ENCODE measurements at places on chromosomes 6 and 20. TPM values are rescaled to one million over a fixed set of nuclear protein-coding genes. Genes with fewer than 3 reads are reported as not detected.

HRH3 gene
- not detected for total RNA-seq

KIF25 gene
- 0.96 TPM for total RNA-seq

DEF6 gene
- total RNA-seq, result 17.4 TPM

RSPH4A gene
- 0.72 TPM for total RNA-seq

TFAP2A gene
- 1.9 TPM for total RNA-seq

MCM9 gene
- 19.5 TPM for total RNA-seq

SERINC1 gene
- 246 TPM for total RNA-seq

- H3K4me1 ChIP-seq, result peaks cover 30% of the 10 kb centered on the region
- peaks cover 8% of the 10 kb centered on the region for H3K36me3 ChIP-seq
These were observed 694 bp downstream of the SLC17A9 start for GRCh38 chr20:62952968-62953838.

DNA sequence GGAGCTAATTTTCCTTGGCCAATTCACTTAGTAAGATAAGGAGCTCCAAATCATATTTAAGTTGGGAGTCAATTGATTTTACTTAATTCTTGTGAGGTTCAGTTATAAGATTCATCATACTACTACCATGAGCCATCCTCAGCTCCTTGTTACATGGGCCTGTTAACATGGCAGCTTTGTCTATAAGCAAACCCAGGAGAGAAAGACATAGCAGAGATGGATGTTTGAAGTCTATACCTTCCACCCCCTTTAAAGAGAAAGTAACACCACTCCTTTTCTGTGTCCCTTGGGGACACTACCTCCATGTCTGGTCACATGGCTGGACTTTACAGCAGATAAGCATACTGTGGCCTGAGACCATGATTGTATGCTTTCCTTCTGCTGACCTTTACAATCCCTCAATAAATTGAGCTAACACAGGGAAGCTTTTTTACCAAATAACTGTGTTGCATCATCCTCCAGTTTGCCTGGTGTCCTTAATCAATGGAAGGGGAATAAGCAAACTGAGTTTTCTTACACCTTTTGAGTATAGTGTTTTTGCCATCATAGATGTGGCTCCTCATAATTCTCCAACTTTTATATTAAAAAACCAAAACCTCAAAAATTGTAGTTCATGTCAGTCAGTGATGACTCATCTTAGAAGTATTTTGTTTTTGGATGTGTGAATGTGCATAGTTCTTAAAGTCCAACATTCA is 9.8 kb upstream of the ZNFX1 start:
- no peaks in the 10 kb centered on the region for H3K27me3 ChIP-seq
- H3K36me3 ChIP-seq, result peaks cover 92% of the 10 kb centered on the region
- H3K27ac ChIP-seq, result no peak overlapping the region
- DNase-seq, result no peak
- peaks cover 1% of the 10 kb centered on the region for H3K4me1 ChIP-seq

DNA sequence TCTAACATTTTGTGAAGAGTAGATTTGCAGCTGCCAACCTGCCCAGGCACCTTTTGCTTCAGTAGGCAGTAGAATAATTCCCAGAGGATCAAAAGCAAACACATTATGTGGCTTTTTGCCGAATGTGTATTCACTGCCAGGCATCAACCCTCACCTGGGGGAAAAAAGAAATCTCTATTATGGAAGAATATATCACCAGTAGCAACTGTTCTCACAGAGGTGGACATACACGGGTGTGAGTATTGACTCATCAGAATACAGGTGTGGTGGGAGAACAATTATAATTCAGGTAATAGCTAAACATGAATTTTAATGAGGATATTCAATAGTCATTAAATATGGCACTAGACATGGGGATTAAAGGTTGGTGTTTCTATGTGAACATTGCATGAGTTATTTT is 910.7 kb downstream of the TFAP2A start:
- no peaks in the 10 kb centered on the region for H3K36me3 ChIP-seq
- no peak overlapping the region for H3K4me3 ChIP-seq
- DNase-seq, result no peak
- H3K4me1 ChIP-seq, result no peaks in the 10 kb centered on the region

DNA sequence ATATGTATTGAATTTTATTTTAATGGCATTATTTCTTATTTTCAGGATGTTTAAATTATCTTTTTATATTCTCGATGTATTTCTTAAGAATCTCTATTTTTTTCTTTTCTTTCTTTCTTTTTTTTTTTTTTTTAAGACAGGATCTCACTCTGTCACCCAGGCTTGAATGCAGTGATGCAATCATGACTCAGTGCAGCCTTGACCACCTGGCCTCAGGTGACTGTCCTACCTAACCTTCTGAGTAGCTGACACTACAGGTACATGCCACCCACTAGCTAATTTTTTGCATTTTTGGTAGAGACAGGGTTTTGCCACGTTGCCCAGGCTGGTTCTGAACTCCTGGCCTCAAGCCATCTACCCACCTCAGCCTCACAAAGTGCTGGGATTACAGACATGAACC is 143.8 kb upstream of the LAMA2 start:
- no peak overlapping the region for H3K4me3 ChIP-seq
- no peak for DNase-seq
- H3K36me3 ChIP-seq, result no peaks in the 10 kb centered on the region
- H3K4me1 ChIP-seq, result no peaks in the 10 kb centered on the region
- no peaks in the 10 kb centered on the region for H3K27me3 ChIP-seq

- DNase-seq, result no peak
- no peak overlapping the region for H3K27ac ChIP-seq
- H3K4me3 ChIP-seq, result no peak overlapping the region
These were observed 27.4 kb upstream of the BMP5 start for GRCh38 chr6:55902796-55903195.

DNA sequence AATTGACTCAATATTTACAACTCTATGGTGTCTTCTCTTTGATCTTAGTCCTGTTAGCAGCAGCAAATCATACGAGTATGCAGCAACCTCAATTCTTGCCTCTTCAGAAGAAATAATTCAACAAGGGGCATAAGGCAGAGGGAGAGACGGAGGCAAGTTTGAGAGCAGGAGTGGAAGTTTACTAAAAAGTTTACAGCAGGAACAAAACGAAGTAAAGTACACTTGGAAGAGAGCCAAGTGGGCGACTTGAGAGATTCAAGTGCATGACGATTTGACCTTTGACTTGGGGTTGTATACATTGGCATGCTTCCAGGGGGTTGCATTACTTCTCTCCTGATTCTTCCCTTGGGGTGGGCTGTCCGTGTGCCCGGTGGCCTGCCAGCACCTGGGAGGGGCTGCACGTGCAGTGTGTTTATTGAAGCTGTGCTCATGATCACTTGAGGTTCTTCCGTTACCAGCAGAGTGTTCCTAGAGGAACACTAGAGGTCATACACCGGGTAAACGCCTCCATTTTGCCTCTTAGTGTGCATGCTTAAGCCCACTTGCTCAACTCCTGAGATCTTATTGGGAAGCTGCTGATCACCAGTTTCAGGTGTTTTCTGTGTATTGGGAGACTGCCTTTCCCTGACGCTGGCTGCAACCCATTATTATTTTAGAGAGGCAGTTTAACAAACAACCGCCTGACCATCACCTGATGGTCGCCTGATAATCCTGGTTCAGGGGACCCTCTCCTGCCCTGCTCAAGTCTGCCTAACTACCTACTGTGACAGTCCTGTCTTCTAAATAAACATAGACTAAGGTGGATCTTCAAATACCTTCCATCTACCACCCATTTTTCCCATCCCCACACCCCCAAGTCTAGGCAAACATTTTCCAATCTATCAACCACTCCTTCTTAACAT is 172.4 kb upstream of the MYLIP start:
- no peaks in the 10 kb centered on the region for H3K36me3 ChIP-seq
- peaks cover 27% of the 10 kb centered on the region for H3K4me1 ChIP-seq
- no peak overlapping the region for H3K4me3 ChIP-seq

DNA sequence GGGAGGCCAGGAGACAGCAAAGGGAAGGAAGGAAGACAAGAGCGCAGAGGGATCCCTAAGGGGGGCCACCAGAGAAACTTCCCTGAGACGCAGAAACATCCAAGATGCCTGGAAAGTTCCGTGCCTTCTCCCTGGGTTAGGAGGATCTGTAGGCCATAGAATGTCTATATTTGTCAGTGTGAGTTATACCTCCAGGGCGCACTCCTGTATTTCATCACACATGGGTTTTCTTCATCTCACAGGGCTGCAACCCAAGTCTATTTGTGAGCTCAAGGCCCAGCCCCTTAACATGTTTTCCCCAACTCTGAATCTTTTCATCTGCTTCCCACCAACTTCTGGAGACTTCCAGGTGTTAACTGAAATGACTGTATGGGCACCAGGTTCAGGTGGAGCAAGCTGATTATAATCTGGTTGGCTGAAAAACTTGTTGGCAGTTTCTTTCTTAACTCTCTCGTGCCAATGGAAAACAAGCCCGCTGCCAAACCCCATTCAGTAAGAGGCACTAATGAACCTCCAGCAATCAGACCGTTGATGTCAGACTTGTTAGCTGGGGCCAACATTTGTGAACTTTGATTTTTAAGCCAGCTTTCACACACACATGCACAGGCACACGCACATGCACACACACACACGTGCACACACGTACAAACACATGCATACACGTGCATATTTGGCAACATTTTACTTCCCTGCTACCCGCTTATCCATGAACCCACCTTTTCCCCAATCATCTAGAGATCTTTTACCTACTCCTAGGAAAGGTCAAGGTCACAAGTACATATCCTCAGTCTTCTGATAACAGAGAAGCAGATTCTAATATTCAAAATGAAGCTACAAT is 247.5 kb upstream of the GMDS start:
- no peak for DNase-seq
- H3K4me1 ChIP-seq, result no peaks in the 10 kb centered on the region
- H3K4me3 ChIP-seq, result no peak overlapping the region
- no peak overlapping the region for H3K27ac ChIP-seq

DNA sequence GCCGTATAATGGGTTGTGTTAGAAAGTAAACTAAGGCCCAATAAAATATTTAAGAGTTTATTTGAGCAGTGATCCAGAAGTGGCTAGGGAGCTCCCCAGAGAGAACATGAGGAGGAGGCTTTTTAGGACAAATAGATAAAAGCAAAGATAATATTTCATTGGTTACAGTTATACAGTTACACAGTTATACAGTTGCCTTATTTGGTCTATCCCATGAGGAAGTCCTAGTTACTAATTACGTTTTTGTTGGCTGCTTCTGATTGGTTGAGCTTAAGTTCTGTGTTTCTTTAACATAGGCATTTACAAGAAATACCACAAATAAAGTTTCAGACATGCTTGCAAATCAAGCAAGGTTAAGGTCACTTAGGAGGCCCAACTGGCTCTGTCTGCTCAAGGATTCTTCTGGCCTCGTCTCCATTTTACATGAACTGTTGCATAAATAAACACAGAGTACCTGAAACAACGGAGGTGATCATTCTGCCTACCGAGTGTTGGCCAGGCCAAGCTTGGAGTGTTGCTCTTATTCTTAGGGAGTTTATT is 7.0 kb downstream of the UBD start:
- H3K27ac ChIP-seq, result no peak overlapping the region
- peaks cover 15% of the 10 kb centered on the region for H3K4me1 ChIP-seq
- no peaks in the 10 kb centered on the region for H3K36me3 ChIP-seq
- H3K27me3 ChIP-seq, result peaks cover 35% of the 10 kb centered on the region
- peak overlapping the region; percentile 45 for H3K4me3 ChIP-seq

DNA sequence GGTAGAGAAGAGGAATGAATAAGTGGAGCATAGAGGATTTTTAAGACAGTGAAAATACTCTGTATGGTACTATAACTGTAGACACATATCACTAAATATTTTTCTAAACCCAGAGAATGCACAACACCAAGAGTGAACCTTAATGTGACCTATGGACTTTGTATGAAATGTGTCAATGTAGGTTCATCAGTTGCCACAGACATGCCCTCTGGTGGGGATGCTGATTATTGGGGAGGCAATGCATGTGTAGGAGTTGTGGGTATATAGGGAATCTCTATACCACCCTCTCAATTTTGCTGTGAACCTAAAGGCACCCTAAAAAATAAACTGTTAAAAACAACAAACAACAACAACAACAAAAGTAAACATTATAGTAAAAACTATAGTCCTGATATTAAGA is 293.7 kb downstream of the RNF144B start:
- no peak for DNase-seq
- H3K4me3 ChIP-seq, result no peak overlapping the region
- no peaks in the 10 kb centered on the region for H3K27me3 ChIP-seq
- no peak overlapping the region for H3K27ac ChIP-seq
- H3K4me1 ChIP-seq, result no peaks in the 10 kb centered on the region
- no peaks in the 10 kb centered on the region for H3K36me3 ChIP-seq

DNA sequence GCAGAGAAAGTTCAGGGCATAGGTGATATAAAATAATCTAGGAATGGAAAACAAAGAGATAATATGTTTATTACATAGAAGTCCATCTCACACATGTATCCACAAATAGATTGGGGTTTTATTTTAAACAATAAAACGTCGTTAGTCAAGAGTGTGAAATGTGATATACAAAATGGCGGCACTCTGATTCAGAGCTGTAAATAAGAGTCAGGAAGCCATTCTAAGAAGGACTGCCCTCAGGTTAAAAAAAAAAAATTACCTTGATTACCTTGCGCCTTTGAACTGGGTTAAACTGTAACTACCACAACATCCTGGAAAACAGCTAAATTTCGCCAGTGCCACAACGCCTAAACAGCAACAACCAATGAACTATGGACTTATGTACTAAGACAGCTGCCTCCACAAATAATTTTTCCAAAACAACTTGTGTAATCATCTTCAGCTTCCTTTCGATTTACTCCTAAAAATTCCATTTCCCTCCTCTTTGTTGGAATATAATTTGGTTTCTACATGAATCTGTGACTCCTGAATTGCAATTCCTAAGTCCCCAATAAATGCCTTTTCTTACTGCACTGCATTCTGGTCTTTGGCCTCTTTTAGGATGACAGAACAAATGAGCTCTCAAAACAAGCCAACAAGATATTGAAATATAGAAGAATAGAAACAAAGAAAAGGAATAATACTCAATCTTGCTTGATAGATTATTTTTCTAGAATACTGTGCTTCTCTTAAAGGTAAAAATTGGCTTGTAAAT is 1019.5 kb upstream of the MAP3K7 start:
- H3K4me1 ChIP-seq, result no peaks in the 10 kb centered on the region
- H3K36me3 ChIP-seq, result no peaks in the 10 kb centered on the region
- DNase-seq, result no peak
- no peaks in the 10 kb centered on the region for H3K27me3 ChIP-seq
- H3K4me3 ChIP-seq, result no peak overlapping the region
- H3K27ac ChIP-seq, result no peak overlapping the region

GRCh38 chr20:44858606-44859360 is 26.7 kb upstream of the YWHAB start:
- no peaks in the 10 kb centered on the region for H3K27me3 ChIP-seq
- no peaks in the 10 kb centered on the region for H3K4me1 ChIP-seq
- H3K36me3 ChIP-seq, result no peaks in the 10 kb centered on the region
- DNase-seq, result no peak

DNA sequence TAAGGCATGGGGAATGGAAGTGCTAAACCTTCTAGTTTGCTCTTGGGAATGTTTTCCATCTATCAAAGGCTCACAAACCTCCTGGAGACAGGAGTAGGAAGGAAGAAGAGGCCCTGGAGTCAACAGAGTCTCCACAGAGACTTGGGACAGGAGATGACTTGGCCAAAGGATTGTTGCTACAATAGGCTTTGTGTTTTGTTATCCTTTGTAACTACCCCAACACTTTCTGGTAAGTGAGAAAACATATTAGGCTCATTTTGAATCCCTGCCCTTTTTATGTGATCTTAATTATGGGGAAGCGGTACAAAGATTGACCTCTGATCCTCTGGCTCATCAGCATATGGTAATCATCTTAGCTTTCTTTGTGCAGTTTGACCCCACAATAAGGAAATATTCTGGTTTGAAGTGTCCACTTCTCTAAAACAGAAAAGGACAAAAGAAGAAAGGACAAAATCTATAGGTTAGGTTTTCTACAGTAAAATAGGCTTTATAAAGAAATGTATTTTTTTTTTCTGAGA is 24.1 kb upstream of the GTF3C6 start:
- no peaks in the 10 kb centered on the region for H3K27me3 ChIP-seq
- no peaks in the 10 kb centered on the region for H3K36me3 ChIP-seq
- H3K4me1 ChIP-seq, result no peaks in the 10 kb centered on the region
- H3K4me3 ChIP-seq, result no peak overlapping the region
